ENCODE measurements at places on chromosomes 4 and X.

- no peak for DNase-seq
These were observed 16.5 kb downstream of the RXFP1 start for GRCh38 chr4:158538176-158538575.

DNA sequence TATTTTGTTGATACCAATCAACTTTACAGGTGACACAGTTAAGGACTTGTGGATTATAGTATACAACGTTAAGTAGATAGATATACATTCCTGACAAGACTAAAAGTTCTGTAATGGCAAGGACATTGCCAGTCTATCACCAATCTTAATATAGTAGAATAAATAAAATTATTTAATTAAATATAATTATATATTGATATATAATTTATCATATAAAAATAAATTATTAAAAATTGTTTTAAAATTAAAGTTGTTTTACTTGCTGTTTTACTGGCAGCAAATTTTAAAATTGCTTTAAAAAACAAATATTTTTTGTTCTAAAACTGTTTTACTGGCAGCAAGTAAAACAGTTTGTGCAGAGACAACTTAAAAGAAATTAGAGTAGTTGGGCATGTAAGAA, 18.7 kb downstream of the TNIP3 start:
- no peak for DNase-seq

DNA sequence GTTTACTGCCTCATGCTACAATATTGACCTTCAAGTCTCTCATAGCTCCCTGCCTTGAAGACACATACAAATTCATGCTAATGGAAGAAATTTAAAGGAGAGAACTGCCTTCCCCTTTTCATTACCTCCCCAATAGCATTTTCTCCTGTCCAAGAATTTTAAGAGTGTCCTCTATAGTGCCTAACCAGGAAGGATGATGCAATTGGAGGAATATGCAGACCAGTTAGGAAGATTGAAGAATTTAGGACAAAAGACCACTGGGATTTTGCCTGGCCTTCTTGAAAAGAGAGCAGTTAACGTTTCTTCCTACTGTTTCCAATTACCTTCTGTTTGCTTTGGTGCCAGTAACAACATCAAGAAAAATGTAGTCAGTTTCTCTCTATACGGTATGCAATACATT, 443.9 kb downstream of the INPP4B start:
- DNase-seq = no peak

DNA sequence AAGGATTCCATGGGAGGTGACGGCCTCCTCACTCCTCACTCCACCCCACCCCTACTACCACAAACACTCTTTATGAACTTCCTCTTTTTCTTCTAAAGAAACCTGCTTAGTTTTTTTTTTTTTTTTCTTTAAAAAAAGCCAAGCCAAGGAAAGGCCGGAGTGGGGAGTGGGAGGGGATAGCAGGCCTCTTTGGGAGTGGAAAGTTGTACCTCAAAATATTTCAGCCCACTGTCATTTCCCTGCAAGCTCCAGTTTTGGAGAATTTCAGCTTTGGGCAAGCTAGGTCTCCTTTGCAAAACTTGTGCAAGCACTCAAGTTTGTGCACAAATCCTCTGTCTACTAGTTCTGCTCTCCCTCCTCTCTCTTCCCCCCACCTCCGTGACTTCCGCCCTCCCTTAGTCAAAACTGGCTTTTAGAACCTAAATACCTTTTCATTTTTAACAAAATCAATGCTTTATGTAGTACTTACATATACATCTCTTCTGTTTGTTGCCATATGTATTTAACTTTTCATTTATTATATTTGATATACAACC, 512 bp upstream of the ANTXR2 start:
- DNase-seq = no peak

DNA sequence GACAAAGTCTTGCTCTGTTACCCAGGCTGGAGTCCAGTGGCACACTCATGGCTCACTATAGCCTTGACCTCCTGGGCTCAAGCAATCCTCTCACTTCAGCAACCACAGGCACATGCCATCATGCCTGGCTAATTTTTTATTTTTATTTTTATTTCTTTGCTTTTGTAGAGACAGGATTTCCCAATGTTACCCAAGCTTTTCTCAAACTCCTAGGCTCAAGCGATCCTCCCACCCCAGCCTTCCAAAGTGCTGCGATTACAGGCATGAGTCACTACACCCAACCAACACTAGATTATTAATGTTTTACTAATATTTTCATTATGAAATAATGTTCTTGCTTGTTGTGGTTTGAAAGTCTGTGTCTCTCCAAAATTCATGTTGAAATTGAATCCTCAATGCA, 5.2 kb upstream of the ACTRT1 start:
- DNase-seq = no peak

DNA sequence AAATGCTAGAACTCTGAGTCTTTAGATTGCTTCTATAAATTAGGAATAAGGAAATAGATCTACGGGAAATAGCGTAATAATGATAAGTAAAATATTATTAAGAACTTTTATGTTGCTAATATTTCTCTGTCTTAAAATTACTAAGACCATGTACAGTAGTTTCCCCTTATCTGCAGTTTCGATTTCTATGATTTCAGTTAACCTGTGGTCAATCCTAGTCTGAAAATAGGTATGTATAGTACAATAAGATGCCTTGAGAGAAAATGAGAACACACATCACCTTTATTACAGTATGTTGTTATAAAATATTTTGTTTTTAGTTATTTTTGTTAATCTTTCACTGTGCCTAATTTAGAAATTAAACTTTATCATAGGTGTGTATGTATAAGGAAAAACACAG, 92.6 kb downstream of the CCSER1 start:
- DNase-seq = no peak

- DNase-seq = no peak
These were observed 60.6 kb upstream of the WWC2 start for GRCh38 chr4:183038436-183038835.

- no peak for DNase-seq
These were observed 198.3 kb downstream of the PCDH10 start for GRCh38 chr4:133347409-133347808.

DNA sequence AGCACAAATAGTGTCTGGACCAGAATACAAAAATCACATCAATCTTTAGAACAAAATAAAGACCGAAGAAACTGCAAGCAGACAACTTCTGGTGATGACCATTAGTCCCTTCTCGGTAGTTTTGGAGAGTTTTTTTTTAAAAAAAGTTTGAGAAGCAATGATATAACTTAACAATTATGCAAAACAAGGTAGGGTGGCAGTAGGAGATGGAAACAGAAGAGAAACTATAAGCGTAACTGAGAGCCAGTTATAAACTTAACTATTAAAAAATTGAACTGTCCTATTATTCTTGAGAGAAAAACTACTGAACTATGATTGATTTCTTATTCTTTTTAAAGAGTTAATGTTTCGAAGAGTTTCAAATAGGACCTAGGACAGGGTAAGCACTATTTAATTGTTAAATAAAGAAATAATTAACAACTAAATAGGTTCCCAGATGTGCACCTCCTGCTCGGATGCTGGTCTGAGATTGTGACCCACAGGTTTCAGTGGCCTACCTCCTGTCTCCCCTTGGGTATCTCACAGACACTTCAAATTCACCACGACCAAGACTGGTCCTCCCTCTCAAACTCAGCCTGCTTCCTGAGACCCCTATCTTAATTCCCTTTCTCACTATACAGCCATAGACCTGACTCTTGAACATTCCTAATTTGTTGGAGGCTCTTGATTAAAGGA, 81.3 kb downstream of the LEF1 start:
- DNase-seq = no peak

DNA sequence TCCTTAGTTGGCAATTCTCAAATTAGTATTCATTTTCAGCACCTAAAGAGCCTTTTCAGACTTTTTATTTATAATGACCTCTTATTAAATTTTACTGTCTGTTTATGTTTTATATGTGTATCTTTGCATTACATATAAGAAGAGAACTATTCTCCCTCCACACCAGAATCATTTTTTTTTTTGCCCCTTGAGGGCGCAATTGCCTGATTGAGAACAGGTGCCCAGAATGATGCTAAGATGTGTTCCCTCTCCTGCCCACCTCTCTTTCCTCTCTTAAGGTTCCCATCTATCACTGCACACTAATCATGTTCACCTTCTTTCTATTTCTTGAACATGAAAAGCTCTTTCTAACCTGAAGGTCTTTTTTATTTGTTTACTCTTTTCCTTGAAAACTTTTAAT, 44.2 kb upstream of the ADAM29 start:
- DNase-seq = no peak

DNA sequence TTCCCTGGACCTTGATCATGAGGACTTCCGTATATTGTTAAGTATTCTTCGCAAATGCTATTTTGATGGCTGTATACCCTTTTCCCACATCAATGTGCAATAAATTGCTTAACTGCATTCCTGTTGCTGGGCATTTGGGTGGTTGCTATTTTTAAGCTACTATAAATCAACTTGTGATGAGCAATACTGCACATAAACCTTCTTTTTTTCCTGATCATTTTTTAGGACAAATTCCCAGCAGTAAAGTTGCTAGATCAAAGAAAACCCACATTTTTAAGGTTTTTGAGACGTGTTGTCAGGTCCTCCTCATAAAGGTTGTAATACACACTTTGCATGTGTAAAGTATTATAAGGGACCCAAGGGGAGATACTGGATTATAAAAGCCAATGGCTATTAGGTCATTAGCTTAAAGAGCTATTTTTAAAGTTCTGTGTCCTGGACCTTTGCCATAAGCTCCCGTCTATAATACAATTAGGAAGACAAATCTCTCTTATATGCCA, 35.6 kb downstream of the LIMCH1 start:
- no peak for DNase-seq

Measured in HuH-7.5 (cell line).